Astrocyte (in vitro differentiated cells and primary cell): ENCODE measurements at places on chromosomes 5 and 9. TPM values are rescaled to one million over a fixed set of nuclear protein-coding genes. Genes with fewer than 3 reads are reported as not detected.

DNA sequence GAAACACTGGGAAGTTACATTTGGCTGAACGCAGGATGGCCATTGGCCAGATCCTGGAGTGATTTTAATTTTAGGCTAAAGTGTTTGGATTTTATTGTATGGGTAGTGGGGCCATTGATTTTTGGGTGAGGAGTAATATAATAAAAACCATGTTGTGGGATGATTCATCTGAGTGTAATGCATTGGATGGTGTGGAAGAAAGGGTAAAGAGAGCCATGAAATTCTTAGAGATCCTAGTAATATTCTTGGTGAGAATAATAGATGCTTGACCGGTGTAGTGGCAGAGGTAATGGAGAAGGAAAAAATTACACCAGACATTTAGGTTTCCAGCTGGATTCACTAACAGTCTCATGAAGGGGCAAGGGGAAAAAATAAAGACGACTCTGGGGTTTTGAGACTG is 158.1 kb downstream of the NPR3 start:
- peak; percentile 83 for DNase-seq

GRCh38 chr5:87109746-87110145 is 157.9 kb upstream of the RASA1 start:
- DNase-seq, result no peak

Gene THBS4
- total RNA-seq, result 0.55 and 1.1 TPM in 2 replicates

- peak; percentile 1 for DNase-seq
Observed at GRCh38 chr5:77518304-77518703, 26.2 kb upstream of the WDR41 start.

- peak; percentile 57 for DNase-seq
Observed at GRCh38 chr5:169296419-169297143, 4.4 kb downstream of the SLIT3 start.

Gene NCS1
- 119 and 126 TPM in 2 replicates for total RNA-seq

Gene SRP19
- total RNA-seq, result 73.1 and 73.5 TPM in 2 replicates

Gene SPINK1
- total RNA-seq, result not detected in 2 replicates

Gene SLC6A3
- total RNA-seq, result 0.07 TPM in 2 replicates

Gene NOXA1
- 0.50 and 0.84 TPM in 2 replicates for total RNA-seq

Gene DAB2IP
- 41.4 and 41.7 TPM in 2 replicates for total RNA-seq

GRCh38 chr5:34789021-34789531 is 49.9 kb upstream of the TTC23L start:
- DNase-seq, result peak; percentile 97

DNA sequence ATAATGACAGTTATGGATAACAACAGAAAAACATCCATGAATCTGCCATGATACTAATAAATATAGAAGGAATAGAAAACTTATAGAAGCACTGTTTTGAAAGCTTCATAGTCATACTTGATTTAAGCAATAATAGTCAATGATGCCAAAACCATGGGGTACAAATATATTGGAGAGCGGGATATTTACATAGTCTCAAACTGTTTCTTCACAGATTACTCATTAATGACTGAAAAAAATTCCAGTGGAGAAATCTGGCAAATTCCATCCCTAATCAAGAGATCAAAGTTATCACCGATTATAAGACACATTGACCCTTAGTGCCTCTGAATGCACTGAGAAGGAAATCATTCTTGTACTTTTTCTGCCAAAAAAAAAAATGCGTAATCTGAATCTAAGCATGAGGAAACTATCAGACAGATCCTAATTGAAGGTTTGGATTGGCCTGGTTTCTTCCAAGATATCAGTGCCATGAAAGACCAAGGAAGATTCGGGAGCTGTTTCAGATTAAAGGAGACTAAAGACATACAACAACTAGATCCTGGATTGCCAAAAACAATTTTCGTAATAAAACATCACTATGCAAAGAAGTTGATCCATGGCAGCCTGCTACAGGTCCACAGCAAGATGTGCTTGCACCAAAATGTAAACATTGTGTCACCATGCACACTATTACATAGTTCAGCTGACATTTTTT is 106.2 kb downstream of the GOLPH3 start:
- DNase-seq, result no peak
